Transverse colon (tissue), 4 donors: ENCODE measurements at places on chromosomes 12 and 14.

- DNase-seq, result peak; percentile 47
Measured at GRCh38 chr12:52119398-52120254, 40.1 kb downstream of the SMIM41 start.

GRCh38 chr12:46815809-46816208 is 10.0 kb downstream of the SLC38A4 start:
- no peak for DNase-seq

DNA sequence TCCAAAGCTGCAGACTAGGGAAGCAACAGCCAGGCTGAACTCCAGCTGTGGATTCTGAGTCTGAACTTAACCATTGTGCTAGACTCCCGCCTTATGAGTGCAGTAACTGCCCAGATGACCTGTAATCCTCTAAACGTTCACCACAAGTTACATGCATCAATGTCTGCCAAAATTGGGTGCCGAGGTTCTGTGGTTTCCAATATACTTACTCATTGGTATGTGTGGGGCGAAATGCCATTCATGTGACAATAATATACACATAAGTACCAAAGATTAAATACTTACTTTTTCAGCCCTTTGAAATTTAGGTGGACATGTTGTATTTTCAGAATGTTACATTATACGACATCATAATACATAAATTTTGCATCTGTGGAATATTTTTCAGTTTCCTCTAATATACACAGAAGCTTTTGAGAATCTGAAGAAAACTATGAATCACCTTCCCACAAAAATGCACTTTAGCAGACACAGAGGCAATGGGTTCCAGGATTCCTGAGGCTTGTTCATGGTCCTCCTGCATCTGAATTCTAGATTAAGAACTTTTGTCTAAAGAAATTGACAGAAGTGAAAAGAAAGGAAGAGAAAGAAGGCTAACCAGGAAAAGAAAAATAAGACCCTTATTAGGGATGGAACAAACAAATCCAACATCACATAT is 31.7 kb downstream of the GRIP1 start:
- no peak for DNase-seq

GRCh38 chr12:62859321-62859737 is 75.6 kb downstream of the PPM1H start:
- DNase-seq, result no peak

DNA sequence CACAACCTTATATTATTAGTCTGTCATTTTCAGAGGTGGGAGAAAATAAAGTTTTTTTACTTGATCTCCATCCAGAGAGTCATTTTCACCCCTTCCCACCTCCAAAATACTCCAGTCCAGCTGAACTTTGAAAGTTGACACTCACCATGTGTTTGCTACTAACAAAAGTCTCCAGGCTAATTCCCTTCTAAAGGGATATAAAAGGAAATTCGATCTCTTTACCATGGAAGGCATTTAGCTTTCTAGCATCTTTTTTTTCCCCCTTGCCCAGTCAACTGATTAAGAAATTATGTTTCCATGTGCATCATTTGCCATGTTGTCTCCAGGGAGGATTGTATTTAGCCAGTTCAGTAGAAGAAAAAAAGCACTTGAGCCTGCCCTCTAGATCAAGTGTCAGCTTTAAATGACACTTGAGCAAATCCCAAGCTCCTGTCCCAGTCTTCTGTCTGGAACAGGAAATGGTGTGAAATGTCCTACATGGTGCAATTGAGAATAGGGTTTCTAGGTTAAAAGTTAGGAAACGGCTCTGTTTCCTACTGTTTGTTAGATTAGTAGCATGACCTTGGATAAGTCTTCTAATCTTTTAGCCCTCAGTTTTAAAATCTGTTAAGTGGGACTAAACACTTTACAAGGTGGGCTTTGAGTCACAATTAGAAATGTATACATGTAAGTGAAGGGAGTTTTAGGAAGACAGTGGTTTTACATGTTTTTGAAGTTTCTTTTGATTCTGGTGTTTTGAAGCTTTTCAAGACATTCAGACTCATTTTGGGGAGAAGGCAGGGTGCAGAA is 67.2 kb downstream of the GNS start:
- DNase-seq, result no peak

DNA sequence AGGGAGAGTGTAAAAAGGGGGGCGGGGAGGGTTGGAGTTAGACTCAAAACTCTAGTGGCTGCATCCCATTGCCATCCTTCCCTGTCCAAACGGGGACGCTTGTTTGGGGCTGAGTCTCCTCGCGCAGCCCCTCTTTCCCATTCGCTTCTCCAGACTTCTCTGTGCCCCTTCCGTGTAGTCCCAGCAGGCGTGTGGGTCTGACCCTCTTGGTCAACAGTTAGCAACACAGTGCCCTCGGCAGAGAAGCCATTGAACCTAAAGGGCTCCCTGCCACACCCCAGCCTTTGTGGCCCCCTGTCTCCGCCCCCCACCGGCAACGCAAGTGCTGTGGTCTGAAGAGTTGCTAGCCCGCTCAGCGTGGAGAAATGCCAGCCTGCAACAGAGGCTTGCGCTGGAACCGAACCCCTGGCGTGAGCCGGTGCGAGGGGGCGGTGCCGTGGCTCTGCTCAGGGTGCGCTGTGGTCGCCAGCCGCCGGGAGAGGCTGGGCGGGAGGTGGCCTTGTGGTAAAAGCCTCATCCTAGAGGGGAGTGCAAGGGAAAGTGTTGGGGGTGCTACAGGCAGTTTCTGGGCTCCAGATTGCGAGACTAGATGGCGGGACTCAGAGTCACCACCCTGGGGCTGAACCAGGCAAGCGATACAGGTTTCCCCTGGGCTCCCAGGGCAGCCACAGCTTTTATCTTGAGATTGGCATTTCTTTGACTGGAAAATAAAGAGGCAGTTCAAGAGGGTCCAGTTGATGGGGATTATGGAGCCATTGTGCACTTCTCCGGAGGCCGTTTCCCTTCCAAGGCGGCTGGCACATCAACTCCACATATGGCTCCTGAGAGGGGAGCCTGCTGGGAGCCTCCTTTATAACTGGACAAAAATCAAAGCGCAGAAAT is 2.1 kb downstream of the PLXNC1 start:
- peak; percentile 43 for DNase-seq

DNA sequence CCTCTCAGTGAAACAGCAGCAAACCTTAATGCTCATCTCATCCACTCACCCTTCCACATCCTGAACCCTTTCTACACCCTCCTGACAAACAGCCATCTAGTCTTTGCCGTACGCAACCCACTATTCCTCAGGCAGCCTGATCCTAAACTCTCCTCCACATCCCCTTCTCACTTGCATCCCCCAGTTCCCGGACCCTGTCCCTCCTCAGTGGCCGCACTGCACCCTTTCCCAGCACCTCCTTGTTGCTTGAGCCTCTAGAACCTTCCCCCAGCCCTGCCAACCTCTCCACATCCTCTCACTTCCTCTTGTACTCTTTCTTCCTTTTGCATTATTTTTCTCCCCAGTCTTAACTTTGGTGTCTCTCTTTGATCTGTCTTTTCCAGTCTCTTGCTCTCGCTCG is 42.9 kb downstream of the IQSEC3 start:
- no peak for DNase-seq

DNA sequence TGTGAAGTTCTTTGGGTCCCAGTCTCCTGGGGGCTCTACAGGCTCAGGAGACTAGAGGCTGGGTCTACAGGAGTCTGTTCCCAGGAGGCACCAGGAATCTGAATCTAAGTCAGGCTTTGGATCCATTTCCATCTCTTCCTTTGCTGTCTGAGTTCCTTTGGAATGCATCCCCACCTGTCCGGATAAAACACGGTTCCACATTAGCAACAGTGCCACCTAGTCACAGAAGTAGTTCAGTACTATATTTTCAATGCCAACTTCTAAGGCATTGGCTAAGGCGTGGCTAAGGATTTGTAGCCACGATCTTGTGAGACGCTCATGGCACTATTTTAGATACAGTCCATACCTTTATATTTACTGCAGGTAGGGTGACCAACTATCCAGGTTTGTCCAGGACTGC is 15.1 kb downstream of the ZC2HC1C start:
- peak; percentile 24 for DNase-seq

- DNase-seq, result no peak
Measured at GRCh38 chr14:99134516-99135046, 137.4 kb downstream of the BCL11B start.

DNA sequence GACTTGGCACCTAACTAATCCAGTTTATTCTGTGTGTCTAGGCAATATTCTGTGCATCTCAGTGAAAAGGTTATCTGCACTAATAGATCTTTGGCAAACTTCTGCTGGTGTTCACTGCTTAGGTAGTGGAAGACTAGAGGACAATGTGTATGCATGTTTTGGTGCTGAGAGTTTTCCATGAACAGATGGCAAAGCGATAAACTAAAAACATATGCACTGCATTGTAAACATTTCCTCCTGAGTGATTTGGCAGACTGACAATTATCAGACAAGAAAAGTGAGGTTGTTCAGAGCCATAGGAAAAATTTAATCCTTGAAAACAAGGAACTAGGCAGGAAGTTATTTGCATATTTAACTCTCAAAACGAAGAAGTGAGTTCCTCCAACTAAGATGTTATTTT is 400.4 kb downstream of the ATP23 start:
- no peak for DNase-seq

DNA sequence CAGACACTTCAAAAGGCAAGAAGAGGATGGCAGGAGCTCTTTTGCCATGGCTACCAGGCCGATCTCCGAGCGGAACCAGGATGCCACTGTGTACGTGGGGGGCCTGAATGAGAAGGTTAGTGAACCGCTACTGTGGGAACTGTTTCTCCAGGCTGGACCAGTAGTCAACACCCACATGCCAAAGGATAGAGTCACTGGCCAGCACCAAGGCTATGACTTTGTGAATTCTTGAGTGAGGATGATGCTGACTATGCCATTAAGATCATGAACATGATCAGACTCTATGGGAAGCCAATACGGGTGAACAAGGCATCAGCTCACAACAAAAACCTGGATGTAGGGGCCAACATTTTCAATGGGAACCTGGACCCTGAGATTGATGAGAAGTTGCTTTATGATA is 9.8 kb downstream of the GARIN2 start:
- no peak for DNase-seq

DNA sequence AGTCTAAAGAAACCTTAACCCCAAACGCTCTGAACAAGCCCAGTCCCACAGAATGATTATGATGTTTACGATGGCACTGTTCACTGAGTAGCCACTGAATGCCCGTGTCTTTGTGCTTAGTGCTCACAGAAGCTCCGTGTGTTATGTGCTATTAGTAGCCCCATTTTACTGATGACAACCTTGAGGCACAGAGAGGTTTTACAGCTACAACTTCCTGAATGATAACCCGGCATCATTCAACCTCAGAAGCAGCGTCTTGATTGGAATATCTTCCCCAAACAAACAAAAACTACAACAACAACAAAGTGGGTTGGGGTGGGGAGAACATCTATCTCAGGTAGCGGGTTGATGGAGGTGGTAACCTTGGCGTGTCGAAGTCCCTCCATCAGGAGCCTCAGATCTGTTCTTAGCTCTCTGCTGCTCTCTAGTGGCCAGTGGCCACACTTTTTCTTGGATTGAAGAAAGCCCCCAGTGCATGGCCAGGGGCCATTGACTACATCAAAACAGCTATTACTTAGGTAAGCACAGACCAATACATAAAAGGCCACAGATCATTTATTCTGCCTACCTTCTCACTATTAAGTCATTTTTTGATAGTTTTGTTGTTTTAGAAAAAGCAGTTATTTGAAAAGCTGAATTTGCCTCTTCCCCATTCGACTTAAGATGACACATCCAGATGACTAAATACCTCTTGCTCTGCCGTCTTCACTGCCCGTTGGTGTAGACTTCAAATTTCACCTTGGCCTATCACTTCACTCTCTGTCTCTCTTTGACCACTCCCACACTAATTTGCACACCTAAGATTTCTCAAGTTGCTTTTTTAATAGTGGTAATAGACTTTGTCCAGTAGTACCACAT is 376.9 kb downstream of the GALC start:
- DNase-seq, result peak; percentile 8

DNA sequence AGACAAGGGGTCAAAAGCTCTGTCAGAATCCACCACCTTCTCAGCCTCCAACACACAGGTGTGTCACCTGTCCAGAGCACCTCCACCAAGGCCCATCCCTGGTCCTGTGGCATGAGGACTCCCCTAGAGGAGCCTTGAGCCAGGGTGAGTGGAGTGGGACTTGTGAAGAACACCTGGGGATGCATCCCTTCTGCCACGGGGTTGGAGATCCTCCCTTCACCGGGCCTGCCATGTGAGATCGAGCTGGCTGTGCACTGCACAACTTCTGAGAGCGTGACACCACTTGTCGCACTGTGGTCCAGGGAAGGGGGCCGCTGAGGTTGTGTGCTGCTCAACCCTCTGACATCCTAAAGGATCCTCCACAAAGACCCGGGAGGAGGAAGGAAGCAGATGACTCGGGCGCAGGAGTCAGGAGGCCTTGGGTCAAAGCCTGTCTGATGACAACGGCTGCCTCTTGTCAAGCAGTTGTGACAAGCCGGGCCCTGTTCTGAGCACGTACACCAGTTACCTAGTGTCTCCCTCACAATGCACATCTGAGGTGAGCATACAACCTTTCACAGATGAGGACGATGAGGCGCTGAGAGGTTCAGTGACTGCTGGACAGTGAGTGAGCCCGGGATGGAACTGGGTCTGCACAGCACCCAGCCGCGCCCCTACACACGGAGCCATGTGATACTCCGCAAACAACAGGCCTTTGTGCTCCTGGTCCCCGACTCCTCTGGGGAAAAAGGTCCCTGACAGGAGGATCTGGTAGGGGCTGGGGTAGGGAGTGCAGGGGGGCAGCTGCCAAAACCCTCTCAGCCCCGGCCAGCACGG is 35.6 kb downstream of the CHGA start:
- no peak for DNase-seq

DNA sequence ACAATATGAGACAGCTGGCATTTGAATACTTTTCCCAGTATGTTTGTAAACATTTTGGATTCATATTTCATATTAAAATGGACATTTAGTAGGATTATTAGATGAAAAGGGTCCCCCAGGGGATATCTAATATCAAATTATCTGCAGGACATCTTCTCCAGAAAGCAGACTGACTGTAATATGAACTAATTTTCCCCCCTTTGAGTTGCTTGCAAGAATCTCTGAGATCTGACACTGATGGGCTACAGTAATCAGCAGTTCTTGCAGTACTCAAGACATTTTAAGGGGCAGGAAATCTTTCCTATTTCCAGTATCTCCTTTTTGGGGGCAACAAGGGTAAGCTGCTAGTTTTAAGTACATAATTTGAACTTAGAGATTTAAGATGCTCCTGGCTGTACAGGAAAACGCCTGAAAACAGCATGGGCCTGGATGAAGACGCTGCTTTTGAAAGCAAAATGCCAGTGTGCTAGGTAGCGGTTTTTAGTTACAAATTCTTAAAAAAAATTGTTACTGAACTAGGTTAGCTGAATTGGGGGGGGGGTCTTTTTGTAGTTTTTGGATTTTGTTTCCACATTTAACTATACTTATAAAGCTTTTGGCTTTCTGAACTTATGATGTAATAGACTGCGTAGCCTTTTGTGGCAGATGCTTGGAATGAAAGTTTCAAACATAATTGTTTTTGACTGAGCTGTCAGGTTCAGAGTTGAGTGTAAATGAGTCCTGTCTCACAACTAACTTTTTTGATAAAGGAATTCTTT is 2.2 kb downstream of the FRMD6 start:
- no peak for DNase-seq

- no peak for DNase-seq
Measured at GRCh38 chr12:64077922-64078321, 144.2 kb downstream of the KICS2 start.
